Left lung (tissue), 14 donors: ENCODE measurements at places on chromosomes 5 and 9. TPM values are rescaled to one million over a fixed set of nuclear protein-coding genes. Genes with fewer than 3 reads are reported as not detected.

WWC1 gene
- total RNA-seq: 81.9 TPM

FAF2 gene
- 39.1 TPM for total RNA-seq

DNA sequence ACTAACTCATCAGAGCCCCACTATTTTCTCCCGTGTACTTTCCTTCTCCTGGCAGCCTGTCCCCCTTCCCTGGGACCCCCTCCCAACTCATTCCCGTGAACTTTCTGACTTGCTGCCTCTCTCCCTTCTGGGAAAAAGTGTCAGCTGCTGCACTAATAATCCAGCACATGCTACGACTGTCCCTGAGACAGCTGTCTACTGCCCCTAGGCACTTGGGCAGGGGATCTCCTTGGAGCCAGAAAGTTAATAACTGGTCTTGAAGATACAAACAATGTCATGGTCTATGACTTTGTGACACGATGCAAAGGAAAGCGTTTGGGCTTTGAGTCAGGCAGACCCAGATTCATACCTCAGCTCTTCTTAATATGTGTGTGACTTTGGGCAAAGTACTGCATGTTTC lies 10.1 kb upstream of the RNF183 start:
- no peak overlapping the region for H3K4me3 ChIP-seq
- H3K27ac ChIP-seq: no peak overlapping the region
- no peaks in the 10 kb centered on the region for H3K4me1 ChIP-seq
- H3K36me3 ChIP-seq: no peaks in the 10 kb centered on the region
- DNase-seq: no peak
- no peaks in the 10 kb centered on the region for H3K27me3 ChIP-seq

DNA sequence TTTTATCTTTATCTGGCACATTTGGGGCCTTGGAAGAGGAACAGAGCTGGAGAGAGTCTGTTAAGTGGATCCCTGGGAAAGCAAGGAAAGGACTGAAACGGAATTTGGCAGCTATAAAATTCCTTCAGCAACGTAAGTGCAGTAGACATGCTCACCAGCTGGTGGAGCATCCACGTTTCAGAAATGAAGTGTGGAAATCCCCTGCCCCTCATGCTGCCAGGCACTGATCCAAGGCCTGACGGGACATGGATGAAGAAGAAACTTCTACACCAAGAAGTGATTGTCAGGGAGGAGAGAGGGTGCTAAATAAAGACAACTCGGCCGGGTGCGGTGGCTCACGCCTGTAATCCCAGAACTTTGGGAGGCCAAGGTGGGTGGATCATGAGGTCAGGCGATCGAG lies 209.3 kb downstream of the ROR2 start:
- peaks cover 9% of the 10 kb centered on the region for H3K27me3 ChIP-seq
- H3K4me3 ChIP-seq: no peak overlapping the region
- no peak overlapping the region for H3K27ac ChIP-seq
- H3K36me3 ChIP-seq: no peaks in the 10 kb centered on the region
- DNase-seq: peak; percentile 51
- H3K4me1 ChIP-seq: no peaks in the 10 kb centered on the region

DNA sequence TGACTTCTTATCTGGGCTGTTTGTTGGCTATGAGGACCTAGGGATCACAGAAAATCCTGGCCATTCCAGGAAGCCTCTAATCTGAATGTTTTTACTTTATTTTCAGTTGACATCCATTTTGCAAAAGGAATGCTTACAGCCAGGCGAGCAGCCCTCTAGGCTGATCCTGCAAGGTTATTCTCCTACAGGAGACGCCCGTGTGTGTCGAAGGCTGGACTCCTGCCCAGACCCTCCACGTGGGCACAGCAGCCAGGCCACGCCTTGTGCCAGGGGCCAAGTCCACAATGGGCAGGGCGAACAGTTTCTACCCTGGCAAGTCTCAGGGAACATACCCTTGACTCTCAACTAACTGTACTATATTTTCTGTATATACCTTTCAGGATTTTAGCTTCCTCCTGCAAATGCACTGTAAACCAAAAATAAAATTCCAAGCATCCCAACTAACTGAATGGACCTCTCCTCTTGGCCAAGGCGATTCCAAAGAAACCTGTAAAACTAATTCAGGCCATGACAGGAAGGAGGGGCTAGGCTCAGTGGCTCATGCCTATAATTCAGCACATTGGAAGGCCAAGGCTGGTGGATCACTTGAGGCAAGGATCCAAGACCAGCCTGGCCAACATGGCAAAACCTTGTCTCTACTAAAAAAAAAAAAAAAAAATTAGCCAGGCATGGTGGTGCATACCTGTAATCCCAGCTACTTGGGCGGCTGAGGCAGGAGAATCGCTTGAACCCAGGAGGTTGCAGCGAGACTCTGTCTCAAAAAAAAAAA lies 5.7 kb downstream of the CMBL start:
- no peaks in the 10 kb centered on the region for H3K4me1 ChIP-seq
- H3K4me3 ChIP-seq: no peak overlapping the region
- DNase-seq: no peak
- H3K27ac ChIP-seq: no peak overlapping the region
- H3K36me3 ChIP-seq: no peaks in the 10 kb centered on the region
